ENCODE measurements at places on chromosomes 4 and X.

- DNase-seq: no peak
Observed at GRCh38 chr4:61950625-61951024, 750.5 kb downstream of the ADGRL3 start.

- no peak for DNase-seq
Observed at GRCh38 chrX:150753357-150753756, 60.2 kb downstream of the MTMR1 start.

GRCh38 chr4:122503214-122503613 is 46.7 kb upstream of the IL2 start:
- peak; percentile 23 for DNase-seq

GRCh38 chr4:153322791-153323190 is 21.7 kb upstream of the MND1 start:
- DNase-seq: no peak

GRCh38 chr4:119204916-119205315 is 7.6 kb upstream of the USP53 start:
- DNase-seq: no peak

All from activated T-helper 2 cell treated with anti-CD3 and anti-CD28 coated beads, Interferon-gamma antibody, Interleukin-2, Interleukin-4, amounts not matched to agents 10 μg/mL and 5 μg/mL and 100 μg/mL, durations not matched to agents 14 hours and 24 hours and 36 hours (primary cell).